ENCODE measurements at places on chromosomes 5 and 9.

DNA sequence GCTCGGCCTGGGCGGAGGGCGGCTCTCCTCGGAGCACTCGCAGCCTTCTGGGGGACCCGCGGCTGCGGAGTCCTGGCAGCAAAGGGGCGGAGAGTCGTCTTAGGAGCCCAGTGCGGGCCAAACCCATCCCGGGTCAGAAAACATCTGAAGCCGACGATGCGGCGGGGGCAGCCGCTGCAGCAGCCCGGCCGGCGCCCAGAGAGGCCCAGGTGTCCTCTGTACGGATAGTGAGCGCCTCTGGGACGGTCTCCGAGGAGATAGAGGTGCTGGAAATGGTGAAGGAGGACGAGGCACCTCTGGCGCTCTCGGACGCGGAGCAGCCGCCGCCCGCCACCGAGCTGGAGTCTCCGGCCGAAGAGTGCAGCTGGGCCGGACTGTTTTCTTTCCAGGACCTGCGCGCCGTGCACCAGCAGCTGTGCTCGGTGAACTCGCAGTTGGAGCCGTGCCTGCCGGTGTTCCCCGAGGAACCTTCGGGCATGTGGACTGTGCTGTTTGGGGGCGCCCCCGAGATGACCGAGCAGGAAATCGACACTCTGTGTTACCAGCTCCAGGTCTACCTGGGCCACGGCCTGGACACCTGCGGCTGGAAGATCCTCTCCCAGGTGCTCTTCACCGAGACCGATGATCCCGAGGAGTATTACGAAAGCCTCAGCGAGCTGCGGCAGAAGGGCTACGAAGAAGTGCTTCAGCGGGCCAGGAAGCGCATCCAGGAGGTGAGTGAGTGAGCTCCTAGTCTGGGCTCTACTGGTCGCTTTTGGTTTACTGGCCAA is 1.2 kb downstream of the JMY start:
- peak; percentile 12 for DNase-seq

DNA sequence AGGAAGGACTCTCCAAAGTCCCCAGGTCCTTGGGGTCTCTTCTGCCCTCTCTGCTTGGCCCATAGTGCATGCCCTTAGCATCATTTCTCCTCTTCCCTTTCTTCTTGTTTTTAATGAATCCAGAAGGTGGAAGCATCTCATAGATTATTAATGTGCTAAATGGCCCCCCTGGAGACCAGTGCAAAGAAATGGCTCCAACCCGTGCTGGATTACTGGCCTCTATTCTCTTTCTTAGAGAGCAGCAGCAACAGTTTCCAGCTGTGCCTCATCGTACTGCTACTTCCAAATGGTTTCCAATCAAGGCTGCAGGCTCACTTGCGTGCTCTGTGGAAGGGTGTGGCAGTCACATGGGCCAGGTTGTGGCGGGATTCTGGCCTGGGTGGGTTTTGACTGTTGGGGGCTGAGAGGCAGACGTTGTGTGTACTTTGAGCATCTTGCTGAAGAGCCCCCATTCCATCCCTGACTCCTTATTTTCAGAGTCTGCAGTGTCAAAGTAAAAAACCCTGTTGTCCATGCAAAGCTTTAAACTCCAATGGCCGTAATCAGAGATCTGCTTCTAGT is 139.7 kb downstream of the GABBR2 start:
- DNase-seq = no peak

- DNase-seq = no peak
Measured at GRCh38 chr5:3122985-3123762, 371.7 kb upstream of the IRX2 start.

- no peak for DNase-seq
Measured at GRCh38 chr9:2761424-2761823, 44.1 kb downstream of the KCNV2 start.

DNA sequence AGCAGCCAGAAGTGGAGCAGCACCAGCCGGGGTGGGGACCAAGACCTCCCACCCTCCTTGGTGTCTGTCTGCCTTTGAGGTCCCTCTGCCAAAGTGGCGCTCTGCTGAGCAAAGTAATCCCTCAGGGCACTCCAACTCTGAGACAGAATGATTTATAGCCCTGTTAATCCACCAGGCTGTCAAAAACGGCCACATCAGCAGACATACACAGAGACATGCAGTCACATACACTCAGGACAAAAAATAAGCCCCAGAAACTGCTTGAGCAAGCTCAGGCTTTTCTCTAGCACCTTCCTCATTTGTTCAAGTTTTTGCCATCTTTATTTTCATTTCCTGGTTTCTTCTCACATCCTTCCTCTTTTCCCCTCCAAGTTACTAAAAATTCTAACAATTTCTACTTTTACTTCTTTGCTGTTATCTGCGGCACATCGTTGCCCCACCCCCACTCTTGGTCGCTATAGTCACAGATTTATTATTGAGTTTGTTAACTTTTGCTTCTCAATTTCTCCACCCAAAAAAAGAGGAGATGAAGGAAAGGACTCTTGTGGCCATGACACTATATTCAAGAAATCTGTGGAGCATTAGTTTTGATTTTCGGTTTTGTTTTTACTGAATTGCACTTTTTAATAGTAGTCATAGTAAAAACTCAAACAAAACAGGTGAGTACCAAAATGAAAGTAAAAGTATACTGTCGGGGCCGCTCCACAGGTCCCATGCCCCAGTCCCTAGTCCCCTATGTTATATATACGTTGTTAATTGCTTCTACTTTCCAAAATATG is 17.4 kb upstream of the ADRB2 start:
- no peak for DNase-seq

DNA sequence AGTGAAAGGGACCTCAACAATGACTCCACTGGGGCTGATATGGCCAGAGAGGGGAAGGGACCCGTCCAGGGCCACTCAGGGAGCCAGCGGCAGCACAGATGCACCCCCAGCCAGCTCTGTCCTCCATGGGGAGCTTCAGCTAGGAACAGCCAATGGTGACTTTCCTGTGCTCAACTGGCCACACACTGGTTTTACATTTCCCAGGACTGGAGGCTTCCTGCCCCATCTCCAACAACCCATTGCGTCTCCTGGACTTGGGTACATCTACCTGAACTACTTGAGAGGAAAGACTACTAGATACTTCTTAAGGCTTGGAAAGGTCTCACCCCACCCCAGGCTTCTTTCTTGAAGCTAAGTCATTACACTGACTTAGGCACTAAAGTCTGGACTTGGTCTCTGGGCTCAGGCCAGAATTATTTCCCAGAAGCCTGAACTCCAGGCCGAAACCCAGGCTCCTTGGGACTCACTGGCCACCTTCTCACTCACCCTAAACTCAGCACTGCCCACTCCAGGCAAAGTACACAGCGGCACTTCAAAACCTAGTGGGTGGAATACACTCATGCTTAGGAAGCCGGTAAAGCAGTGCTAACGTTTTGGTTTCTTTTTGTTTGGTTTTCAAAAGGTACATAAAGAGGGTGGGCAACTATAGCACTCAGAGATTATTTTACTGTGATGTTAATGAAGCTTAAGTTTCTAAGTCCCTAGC is 1.5 kb downstream of the IGFBPL1 start:
- no peak for DNase-seq

DNA sequence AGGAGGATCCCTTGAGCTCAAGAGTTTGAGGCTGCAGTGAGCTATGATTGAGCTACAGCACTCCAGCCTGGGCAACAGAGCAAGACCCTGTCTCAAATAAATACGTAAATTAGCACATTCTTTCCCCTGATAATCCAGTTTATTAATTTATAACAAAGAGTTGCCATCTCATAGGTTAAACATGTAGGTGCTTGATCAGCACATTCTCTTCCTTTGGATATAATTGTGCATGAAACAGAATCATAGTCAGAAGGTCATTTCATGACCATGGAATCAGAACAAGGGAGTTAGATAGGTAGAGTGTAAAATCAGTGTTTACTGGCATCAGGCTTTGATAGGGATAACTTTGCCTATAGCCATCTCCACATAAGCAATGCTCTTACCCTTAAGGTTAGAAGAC is 43.0 kb upstream of the KIAA1958 start:
- no peak for DNase-seq

DNA sequence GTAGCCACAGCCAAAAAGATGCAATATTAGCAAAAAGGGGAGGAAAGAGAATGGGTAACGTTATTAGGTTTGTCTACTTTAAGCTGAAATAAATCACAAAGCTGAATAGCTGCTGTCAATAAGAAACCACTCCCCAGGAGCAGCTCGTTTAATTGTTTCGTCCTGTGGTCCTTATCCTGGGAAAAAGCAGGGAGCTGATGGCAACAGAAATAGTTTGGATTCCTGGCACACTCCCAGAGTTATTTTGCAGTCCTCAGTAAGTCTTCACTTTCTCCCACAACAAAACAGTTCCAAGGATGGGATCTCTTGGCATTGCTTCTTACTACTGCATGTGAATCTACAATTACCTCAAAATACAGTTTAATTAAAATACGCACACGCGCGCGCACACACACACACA is 28.8 kb downstream of the FRMD3 start:
- no peak for DNase-seq

DNA sequence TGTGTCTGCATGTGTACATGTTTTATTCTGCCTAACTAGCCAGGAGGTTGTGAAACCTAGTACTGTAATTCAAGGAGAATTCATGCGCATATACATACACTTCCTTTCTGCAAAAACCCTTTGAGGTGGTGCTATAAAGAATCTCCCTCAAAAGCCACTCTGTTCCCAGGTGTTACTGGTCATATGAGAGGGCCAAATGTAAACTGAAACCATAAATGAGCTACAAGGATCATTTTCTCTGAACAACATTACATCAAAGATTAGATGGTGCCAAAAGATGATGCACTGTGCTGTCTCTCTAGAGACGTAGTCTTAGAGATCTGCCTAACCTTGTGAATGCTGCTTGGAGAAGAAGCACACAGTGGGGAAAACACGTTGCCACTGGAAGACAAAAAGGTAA is 15.7 kb downstream of the NREP start:
- no peak for DNase-seq

DNA sequence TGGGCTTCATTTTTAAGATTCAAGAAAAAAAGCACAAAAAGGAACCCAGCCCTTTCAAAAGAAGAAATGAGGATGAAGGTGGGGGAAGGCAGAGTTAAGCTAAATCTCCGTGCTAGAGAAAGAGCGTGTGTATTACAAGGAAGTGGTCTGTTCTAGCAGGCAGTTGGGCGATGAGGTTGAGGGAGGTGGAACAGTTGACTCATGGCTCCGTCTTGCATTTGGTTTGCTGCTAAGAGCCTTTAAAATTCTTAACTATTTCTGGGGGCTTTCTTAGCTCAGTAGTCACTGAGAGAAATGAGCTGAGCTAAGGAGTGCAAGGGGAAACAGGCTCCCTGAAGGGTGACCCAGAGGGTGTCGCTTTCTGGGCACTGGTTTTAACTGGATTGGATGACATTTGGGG is 117.4 kb downstream of the GCNT1 start:
- DNase-seq = no peak

DNA sequence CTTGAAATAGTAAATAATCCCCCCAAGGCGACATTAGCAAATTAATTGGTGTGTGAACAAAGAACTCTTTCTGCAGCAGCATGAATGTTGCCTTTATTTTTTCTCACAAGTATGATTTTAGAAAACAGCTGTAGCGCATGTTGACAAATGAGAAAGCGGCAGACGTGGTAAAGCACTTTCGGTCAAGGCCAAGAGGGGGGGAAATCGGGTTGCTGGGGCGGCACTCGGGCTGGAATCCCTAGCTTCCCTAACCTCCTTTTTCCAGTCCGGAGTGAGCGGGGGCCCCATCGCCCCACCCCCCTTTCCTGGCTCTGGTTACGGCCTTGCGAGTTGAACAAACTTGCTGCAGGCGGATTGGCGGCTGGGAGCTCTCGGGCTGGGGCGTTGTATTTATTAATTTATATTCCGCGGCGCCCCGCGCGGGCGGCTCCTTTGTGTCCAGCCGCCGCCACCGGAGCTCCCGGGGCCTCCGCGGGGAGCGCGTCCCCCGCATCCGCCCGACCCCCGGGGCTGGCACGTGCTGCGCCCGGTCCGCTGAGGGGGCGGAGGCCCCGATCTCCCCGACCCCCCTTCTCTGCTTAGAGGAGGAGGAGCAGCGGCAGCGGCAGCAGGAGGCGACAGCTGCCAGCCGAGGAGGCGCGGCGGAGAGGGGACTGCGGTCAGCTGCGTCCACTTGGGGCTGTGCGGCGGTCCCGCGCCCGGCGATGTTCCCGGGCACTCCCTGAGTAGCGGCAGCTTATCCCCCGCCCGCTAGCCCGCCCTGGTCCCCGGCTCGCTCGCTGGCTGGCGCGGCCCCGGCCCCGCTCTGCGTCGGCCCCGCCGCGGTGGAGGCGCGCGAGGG is at the start of gene RHOBTB3:
Gene RHOBTB3 (plus strand): TSS at position 607 of the 841 bp plus-strand sequence. CDS start 347 bp downstream, outside the sequence.
- no peak for DNase-seq

All from activated CD4-positive, CD25-positive, alpha-beta regulatory T cell (primary cell).